ENCODE measurements at places on chromosomes 6 and 20.

DNA sequence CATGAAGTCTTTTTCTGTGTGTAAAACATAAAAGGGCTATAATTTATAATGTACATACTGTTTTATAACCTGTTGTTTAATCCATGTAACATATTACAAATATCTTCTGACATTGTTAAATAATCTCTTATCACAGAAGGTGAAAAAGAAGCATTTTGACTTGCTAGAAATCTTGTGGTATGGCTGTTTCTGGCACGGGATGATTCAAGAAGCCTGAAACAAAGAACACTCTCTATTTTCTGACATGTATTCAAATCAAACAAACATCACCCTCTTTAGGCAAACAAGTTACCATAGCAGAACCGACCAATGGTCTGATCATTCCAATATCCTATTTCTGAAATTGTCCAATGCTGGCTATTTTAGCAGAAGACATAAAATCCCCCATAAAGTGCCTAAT is 55.4 kb downstream of the HS3ST5 start:
- no peak for DNase-seq

DNA sequence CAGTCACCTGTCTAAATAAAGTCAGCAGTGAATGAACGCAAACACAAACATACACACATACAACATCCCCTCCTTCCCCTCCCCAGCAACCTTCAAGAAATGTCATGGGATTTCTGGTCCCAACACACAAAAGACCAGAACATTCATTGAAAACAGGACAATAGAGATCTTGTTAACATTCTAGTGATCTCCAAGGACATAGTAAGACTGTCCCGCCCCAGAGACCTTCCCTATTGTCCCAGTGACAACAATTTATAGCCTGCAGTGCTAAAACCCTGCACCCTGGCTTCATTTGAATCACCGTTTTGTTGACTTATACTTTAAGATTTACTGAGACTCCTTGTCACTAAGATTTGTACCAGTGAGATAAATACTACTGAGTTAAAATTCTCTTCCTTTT is 143.9 kb upstream of the NOX3 start:
- no peak for DNase-seq

- DNase-seq: no peak
These were observed 24.6 kb downstream of the DST start for GRCh38 chr6:56618050-56618449.

DNA sequence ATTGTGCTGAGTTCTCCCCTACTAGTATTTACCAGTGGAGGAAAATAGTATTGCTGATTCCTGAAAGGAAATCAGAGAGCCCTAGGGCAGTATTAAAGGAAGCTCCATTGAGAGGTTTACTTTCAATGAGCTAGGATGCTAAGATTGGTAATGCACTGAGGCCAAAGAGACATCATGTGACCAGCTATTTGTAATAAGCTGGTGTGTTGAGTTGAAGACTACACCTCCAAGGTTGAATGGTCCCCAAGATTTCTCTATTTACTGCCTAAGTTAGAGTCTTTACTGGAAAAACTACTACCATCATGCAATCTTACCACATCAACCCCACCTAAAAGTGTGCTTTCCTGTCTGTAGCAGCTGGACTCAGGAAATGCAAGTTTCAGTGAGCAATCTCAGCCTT is 151.5 kb upstream of the GJE1 start:
- DNase-seq: no peak

DNA sequence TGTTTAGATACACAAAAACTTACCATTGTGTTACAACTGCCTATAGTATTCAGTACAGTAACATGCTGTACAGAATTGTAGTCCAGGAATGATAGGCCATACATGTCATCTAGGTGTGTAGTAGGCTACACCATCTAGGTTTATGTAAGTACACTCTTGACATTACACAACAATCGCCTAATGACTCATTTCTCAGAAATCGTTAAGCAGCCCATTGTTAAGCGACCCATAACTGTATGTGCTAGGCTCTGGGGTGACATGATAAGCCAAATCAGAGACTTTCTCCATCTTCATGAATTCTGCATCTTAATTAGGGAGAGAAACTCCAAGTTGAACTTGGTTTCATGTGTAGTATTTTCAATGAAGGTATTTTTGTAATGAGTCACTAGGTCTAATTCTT is 17.2 kb downstream of the STK35 start:
- DNase-seq: no peak

- no peak for DNase-seq
These were observed 174.9 kb upstream of the SCGN start for GRCh38 chr6:25477006-25477590.
